ENCODE measurements at places on chromosomes 1 and 21. TPM values are rescaled to one million over a fixed set of nuclear protein-coding genes. Genes with fewer than 3 reads are reported as not detected.

MAN1C1 gene
- total RNA-seq: not detected

GRCh38 chr1:7632176-7632575 lies 138.9 kb upstream of the VAMP3 start:
- DNase-seq: no peak

DNA sequence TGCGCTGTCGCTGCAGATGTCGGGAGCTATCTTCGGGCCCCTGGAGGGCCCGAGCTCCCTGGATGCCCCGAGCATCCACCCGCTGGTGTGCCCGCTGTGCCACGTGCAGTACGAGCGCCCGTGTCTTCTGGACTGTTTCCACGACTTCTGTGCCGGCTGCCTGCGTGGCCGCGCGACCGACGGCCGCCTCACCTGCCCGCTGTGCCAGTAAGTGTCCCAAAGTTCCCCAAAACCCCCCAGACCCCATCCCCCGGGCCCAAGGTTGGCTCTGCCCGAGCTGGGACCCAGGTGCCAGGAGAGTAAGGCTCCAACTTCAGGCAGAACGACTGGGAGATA lies 569 bp downstream of the RNF207 start:
- DNase-seq: no peak

- no peak for DNase-seq
These were observed 36.8 kb downstream of the RNF11 start for GRCh38 chr1:51272916-51273315.

- DNase-seq: no peak
These were observed 1.6 kb downstream of the LCE7A start for GRCh38 chr1:152861374-152861773.
